Left kidney (tissue), 8 donors: ENCODE measurements at places on chromosomes 12 and 14. TPM values are rescaled to one million over a fixed set of nuclear protein-coding genes. Genes with fewer than 3 reads are reported as not detected.

Gene ZNF605
- polyA plus RNA-seq = 36.4 TPM

Gene CIDEB
- polyA plus RNA-seq = 24.8 TPM

Gene SDSL
- polyA plus RNA-seq = 9.0 TPM

Gene LAG3
- 1.9 TPM for polyA plus RNA-seq
